ENCODE measurements at places on chromosomes 1 and 21.

- H3K36me3 ChIP-seq = peaks cover 93% of the 10 kb centered on the region
- peak overlapping the region; percentile 100 for H3K27ac ChIP-seq
- peaks cover 57% of the 10 kb centered on the region for H3K4me1 ChIP-seq
- no peaks in the 10 kb centered on the region for H3K27me3 ChIP-seq
Measured at GRCh38 chr1:206582971-206583706, 29.1 kb downstream of the EIF2D start.

DNA sequence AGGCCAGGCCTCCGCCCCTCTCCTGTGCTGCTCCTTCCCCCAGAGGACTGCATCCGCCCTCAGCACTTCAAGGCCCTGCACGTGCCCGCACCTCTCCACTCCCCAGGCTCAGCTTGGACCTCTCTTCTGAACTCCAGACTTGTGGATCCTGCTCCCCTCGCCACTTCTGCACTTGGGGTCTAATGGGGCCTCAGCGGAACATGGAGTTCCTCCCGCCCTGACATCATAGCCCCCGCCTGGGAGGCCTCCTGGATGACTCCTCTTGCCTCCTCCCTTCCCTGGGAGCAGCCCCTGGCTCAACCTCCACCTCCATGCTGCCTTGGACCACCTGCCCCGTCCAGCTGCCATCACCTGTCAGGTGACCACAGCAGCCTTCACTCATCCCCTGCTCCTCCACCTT lies 10.1 kb downstream of the OXCT2 start:
- no peak overlapping the region for H3K4me3 ChIP-seq
- H3K4me1 ChIP-seq = no peaks in the 10 kb centered on the region
- no peak for DNase-seq
- peaks cover 17% of the 10 kb centered on the region for H3K36me3 ChIP-seq
- no peak overlapping the region for H3K27ac ChIP-seq
- H3K27me3 ChIP-seq = no peaks in the 10 kb centered on the region

DNA sequence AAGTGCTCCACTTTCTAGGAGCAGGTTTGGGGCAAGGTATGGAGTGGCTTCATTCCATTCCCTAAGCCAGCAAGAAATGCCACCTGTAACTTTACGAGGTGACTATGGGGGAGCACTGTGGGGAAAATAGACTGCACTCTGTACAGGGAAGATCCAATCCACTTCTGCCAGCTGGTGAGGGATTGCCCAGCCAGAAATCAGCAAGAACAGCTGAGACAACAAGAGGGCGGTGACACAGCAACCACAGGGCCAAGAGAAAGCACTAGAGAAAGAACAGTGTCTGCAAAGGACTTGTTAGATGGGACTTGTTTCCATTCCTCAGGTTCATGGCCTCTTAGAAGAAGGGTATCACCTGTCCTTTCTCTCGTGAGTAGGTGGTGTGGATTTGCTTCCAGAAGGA lies 19.6 kb downstream of the CAPN8 start:
- peaks cover 63% of the 10 kb centered on the region for H3K27me3 ChIP-seq
- H3K27ac ChIP-seq = no peak overlapping the region
- H3K4me1 ChIP-seq = no peaks in the 10 kb centered on the region
- no peak overlapping the region for H3K4me3 ChIP-seq

DNA sequence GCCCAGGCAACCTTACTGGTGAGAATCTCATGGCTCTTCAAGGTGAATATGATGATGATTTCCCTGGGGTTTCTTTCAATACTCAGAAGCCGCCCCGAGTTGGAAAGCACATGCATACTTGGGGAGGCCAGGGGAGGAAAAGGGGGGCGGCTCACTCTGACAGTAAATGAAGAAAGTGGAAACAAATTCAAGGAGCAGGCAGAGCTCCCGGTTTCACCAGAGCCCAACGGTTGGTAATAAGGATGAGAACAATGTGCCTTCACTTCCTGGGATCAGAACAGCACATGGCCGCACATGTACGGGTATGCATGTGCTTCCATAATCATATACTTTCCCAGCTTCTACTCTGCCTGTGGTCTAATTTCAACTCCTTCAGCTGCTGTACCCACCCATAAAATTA lies 3.8 kb upstream of the ARHGEF2 start:
- H3K27ac ChIP-seq = peak overlapping the region; percentile 85
- H3K27me3 ChIP-seq = no peaks in the 10 kb centered on the region
- peak overlapping the region; percentile 97 for H3K4me3 ChIP-seq

DNA sequence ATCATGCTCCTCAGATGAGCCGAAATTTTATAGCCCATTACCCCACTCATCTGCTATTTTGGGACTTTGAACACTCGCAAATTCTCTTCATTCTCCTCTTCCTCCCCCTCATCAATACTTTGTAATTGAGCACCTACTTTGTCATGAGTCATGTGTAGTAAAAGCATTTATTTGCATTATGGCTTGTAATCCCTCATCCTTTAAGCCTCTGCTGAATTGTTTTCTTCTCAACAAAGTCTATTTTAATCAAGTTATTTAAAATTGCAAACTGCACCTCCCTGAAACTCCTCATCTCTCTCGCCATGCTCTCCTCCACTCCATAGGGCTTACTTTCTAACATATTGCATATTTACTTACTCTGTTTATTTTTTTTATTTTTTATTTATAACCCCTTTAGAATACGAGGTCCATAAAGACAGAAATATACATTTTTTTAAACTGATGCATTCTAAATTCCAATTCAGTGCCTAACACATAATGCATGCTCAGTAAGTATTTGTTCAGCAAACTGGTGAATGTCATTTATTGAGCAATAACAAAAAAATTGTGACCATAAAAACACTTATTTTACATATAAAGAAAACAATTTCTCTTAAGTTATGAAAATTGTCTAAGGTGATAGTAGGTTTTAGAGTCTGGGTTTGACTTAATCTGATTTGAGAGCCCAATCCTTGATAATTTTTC lies 161.7 kb downstream of the FASLG start:
- peaks cover 14% of the 10 kb centered on the region for H3K4me1 ChIP-seq
- H3K4me3 ChIP-seq = no peak overlapping the region
- H3K27ac ChIP-seq = no peak overlapping the region
- H3K36me3 ChIP-seq = no peaks in the 10 kb centered on the region
- H3K27me3 ChIP-seq = no peaks in the 10 kb centered on the region

GRCh38 chr1:10890491-10891071 lies 94.1 kb upstream of the CASZ1 start:
- no peak overlapping the region for H3K4me3 ChIP-seq
- peaks cover 3% of the 10 kb centered on the region for H3K36me3 ChIP-seq
- no peak for DNase-seq
- no peak overlapping the region for H3K27ac ChIP-seq
- peaks cover 68% of the 10 kb centered on the region for H3K27me3 ChIP-seq

GRCh38 chr1:35475356-35475755 lies 81.8 kb downstream of the KIAA0319L start:
- no peaks in the 10 kb centered on the region for H3K27me3 ChIP-seq
- H3K4me3 ChIP-seq = no peak overlapping the region
- H3K36me3 ChIP-seq = peaks cover 27% of the 10 kb centered on the region
- H3K4me1 ChIP-seq = no peaks in the 10 kb centered on the region
- peak overlapping the region; percentile 13 for H3K27ac ChIP-seq
- DNase-seq = no peak

- H3K36me3 ChIP-seq = peaks cover 30% of the 10 kb centered on the region
- no peak overlapping the region for H3K27ac ChIP-seq
- no peak overlapping the region for H3K4me3 ChIP-seq
- DNase-seq = no peak
- H3K27me3 ChIP-seq = peaks cover 9% of the 10 kb centered on the region
- peaks cover 15% of the 10 kb centered on the region for H3K4me1 ChIP-seq
Measured at GRCh38 chr1:206682111-206682510, 2.6 kb upstream of the MAPKAPK2 start.

GRCh38 chr1:172289448-172289847 lies 131.0 kb upstream of the C1orf105 start:
- no peaks in the 10 kb centered on the region for H3K27me3 ChIP-seq
- no peaks in the 10 kb centered on the region for H3K4me1 ChIP-seq
- H3K27ac ChIP-seq = no peak overlapping the region

GRCh38 chr1:231827337-231828105 lies 200.9 kb downstream of the DISC1 start:
- no peak overlapping the region for H3K27ac ChIP-seq
- H3K36me3 ChIP-seq = no peaks in the 10 kb centered on the region
- DNase-seq = no peak
- H3K27me3 ChIP-seq = no peaks in the 10 kb centered on the region
- no peak overlapping the region for H3K4me3 ChIP-seq

GRCh38 chr1:81208441-81208840 lies 592.3 kb upstream of the ADGRL2 start:
- H3K27me3 ChIP-seq = no peaks in the 10 kb centered on the region
- no peak for DNase-seq
- peaks cover 4% of the 10 kb centered on the region for H3K36me3 ChIP-seq
- no peak overlapping the region for H3K4me3 ChIP-seq
- no peak overlapping the region for H3K27ac ChIP-seq

DNA sequence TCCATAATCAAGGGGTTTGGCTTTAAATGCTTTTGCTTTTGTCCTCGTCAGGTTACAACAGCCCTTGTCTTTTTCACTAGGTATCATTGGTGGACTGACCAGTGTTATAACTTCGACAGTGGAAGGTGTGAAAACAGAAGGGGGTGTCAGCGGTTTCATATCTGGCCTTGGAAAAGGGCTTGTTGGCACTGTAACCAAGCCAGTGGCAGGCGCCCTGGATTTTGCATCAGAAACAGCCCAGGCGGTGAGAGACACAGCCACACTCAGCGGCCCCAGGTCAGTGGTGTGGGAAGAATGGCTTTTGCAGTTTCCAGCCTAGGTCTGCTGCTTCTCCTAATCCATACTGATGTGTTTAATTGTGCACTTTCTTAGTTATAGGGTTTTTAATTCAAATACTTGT lies 157.9 kb downstream of the DHRS3 start:
- DNase-seq = no peak
- peaks cover 16% of the 10 kb centered on the region for H3K4me1 ChIP-seq

DNA sequence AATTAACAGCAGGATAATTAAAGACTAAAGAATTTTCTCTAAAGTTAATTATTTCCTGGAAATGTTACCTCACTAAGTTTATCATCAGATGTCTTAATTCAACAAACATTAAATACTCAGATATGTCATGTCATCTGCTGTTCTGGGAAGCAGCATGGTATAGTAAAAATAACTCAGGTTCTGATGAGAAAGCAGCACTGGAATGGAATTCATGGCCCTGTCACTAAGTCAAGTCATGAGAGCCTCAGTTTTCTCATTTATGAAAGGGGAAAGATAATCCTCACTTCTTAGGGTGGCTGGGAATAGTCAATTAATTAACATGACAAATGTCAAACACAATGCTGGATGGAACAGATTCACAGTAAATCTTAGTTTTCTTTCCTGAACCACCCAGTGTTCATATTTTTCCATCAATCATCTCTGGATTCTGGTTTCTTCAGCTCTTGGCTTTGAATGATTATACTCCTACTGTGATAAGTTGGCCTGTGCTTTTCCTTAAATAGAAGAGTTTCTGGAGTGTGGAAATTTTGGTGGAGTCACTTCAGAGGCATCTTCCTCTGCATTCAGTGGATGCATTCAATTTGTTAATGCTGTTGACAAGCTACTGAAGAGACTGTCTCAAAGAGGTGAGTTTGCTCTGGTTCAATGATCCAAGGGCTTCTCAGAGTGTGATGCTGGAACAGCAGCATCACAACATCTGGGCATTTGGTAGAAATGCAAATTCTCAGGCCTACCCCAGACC lies 319.4 kb downstream of the KCNH1 start:
- no peak for DNase-seq
- H3K36me3 ChIP-seq = no peaks in the 10 kb centered on the region
- H3K4me1 ChIP-seq = no peaks in the 10 kb centered on the region
- H3K27ac ChIP-seq = no peak overlapping the region
- no peak overlapping the region for H3K4me3 ChIP-seq
- H3K27me3 ChIP-seq = peaks cover 27% of the 10 kb centered on the region

GRCh38 chr1:119159966-119160365 lies 19.5 kb upstream of the WARS2 start:
- peaks cover 29% of the 10 kb centered on the region for H3K36me3 ChIP-seq
- H3K27ac ChIP-seq = no peak overlapping the region
- H3K4me3 ChIP-seq = no peak overlapping the region
- H3K27me3 ChIP-seq = no peaks in the 10 kb centered on the region

GRCh38 chr1:202154766-202155477 lies 5.5 kb downstream of the PTPN7 start:
- H3K4me1 ChIP-seq = peaks cover 41% of the 10 kb centered on the region
- no peaks in the 10 kb centered on the region for H3K27me3 ChIP-seq
- peak; percentile 55 for DNase-seq
- peak overlapping the region; percentile 37 for H3K4me3 ChIP-seq

GRCh38 chr1:213615226-213615916 lies 372.4 kb upstream of the PROX1 start:
- no peak for DNase-seq
- no peaks in the 10 kb centered on the region for H3K4me1 ChIP-seq
- H3K36me3 ChIP-seq = no peaks in the 10 kb centered on the region
- H3K27me3 ChIP-seq = peaks cover 18% of the 10 kb centered on the region
- no peak overlapping the region for H3K27ac ChIP-seq

DNA sequence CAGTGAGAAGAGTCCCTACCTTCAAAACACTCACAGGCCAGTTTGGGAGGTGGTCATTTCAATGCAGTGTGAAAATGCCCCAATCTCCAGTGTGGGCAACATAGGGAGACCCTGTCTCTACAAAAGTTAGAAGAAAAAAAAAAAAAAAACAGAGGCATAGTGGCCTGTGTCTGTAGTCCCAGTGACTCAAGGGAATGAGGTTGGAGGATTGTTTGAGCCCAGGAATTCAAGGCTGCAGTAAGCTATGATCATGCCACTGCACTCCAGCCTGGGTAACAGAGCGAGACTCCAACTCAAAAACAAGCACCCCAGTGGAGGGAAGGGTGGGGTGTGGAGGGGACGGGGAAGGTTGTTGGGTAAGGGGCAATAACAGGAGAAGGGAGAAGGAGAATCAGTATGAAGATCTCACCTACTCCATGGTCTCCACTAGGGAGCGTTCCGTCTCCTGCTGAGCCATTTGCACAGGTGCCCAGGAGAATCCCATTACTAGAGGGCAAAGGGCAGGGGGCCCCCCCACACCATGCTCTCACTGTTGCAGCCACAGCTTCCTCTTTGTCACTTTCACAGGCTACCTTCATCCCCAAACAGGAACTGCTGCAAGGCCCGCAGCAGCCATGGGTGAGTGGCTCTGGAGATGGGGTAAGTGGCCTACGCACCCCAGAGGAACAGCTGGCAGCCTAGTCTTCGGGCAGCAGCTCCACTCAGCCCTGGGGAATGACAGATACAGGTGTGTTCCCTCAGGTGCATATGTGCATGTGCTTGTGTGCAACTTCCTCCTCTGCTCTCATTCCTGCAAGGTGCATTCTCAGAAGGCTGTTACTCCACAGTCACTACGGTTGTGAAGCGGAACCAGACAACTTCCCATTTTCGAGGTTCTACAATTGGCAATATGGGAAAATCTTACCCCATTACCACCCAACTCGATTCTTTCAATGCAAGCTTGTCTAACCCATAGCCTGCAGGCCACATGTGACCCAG lies 87.9 kb upstream of the LYST start:
- peak overlapping the region; percentile 38 for H3K27ac ChIP-seq
- peaks cover 35% of the 10 kb centered on the region for H3K4me1 ChIP-seq
- H3K27me3 ChIP-seq = no peaks in the 10 kb centered on the region
- peaks cover 5% of the 10 kb centered on the region for H3K36me3 ChIP-seq
- peak; percentile 42 for DNase-seq

DNA sequence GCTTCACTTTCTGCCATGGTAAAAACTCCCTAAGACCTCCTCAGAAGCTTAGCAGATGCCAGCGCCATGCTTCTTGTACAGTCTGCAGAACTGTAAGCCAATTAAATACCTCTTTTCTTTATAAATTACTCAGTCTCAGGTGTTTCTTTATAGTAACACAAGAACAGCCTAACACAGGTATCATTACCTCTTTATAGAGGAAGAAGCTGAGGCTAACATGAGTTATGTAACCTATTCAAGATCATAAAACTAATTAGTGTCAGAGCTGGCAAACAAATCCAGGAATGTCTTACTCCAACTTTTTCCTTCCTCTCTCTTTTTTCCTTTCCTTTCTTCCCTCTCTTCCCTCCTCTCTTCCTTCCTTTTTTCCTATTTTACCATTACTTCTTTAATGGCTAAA lies 9.3 kb downstream of the NTMT2 start:
- H3K4me3 ChIP-seq = no peak overlapping the region
- peaks cover 13% of the 10 kb centered on the region for H3K27me3 ChIP-seq
- H3K4me1 ChIP-seq = no peaks in the 10 kb centered on the region
- DNase-seq = no peak

All from effector memory CD8-positive, alpha-beta T cell (primary cell).